CD8-positive, alpha-beta T cell (primary cell): ENCODE measurements at places on chromosomes 12 and 14.

- DNase-seq, result no peak
Measured at GRCh38 chr14:77265187-77265515, 5.9 kb downstream of the NGB start.

GRCh38 chr12:110002676-110003515 lies 3.7 kb downstream of the ANKRD13A start:
- no peak for DNase-seq

GRCh38 chr12:53961025-53961761 lies 6.5 kb downstream of the HOXC12 start:
- no peak for DNase-seq

DNA sequence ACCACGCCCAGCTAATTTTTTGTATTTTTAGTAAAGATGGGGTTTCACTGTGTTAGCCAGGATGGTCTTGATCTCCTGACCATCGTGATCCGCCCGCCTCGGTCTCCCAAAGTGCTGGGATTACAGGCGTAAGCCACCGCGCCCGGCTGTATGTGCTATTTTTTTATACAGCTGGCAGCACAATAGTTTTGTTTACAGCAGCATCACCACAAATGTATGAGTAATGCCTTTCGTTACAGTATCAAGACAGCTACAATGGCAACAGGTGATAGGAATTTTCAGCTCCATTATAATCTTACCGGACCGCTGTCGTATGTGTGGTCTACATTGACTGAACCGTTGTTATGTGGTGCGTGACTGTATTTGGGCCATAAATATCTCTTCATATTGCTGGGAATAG lies 11.6 kb upstream of the MDM2 start:
- DNase-seq, result no peak

- no peak for DNase-seq
Measured at GRCh38 chr12:60394665-60395064, 798.8 kb downstream of the SLC16A7 start.

DNA sequence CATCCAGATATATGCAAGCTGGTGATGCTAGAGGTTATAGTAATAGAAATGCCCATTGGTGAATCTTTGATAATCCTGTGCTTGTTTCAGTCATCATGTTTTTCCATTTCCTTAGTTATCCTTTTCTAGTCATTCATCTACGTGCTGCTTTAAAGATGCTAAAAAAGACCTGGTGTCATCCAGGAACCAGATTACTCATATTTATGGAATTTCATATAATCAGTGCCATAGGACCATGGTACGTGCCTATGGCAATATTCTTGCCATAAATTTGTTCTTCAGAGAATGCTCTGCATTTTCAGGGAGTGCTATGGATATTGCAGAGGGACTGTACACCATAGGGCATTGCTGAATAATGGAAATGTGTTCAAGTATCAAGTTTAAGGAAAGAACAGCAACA lies 267.3 kb downstream of the AKAP6 start:
- DNase-seq, result no peak

- DNase-seq, result no peak
Measured at GRCh38 chr14:55884819-55885218, 233.4 kb upstream of the PELI2 start.

DNA sequence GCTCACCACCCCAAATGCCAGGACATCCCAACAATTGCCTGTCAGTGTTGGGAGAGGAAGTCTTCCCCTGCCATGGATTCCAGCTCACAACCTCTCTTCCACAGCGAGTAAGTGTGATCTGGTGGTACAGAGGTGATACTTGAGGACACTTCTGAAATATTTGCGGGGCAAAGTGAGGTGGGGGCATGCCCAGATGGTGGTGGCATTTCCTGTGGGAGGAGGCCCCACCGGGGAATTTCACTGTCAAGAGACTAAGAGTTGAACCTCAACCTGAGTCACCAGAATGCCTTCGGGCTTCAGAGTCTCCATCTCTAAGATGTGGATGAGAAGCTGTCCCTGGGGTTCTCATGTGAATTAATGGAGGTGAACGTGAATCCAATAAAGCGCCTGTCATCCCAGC lies 122.3 kb upstream of the RFLNA start:
- no peak for DNase-seq

DNA sequence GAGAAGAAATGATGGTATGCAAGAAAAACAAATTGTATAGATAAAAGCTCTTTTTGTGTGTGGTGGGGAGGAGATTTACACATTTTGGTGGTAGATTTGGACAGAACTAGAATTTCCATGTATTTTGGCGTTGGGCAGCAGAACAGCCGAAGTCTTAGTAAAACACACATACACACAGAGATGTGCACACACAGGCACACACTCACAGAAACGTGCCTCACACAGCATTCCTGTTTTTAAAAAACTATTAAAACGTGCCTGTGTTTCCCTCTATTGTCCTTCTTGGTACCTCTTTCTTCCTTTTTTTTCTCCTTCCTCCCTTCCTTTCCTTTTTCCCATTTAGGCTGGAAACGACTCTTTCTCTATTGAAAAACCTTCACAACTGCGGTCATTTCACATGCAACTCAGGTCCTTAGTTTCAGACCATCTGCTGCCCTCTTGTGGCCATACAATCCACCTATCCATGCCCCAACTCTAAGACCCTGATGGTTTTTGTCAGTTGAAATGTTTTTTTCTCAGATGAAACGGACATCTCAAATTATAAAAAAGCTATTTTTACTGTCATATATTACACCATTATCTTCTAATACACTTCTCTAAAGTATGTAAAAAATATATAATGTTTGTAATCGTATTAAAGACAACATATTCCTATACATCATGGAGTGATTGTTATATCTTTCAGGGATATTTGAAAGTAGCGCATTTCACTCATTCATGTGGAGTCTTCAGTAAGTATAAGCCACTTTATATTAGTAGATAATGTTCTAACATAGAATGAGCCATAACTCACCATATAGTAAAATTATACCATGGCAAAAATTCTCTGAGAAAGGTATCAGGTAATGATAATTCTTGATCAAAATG lies 386.7 kb upstream of the NOVA1 start:
- no peak for DNase-seq
